ENCODE measurements at places on chromosomes 13 and 19. TPM values are rescaled to one million over a fixed set of nuclear protein-coding genes. Genes with fewer than 3 reads are reported as not detected.

DNA sequence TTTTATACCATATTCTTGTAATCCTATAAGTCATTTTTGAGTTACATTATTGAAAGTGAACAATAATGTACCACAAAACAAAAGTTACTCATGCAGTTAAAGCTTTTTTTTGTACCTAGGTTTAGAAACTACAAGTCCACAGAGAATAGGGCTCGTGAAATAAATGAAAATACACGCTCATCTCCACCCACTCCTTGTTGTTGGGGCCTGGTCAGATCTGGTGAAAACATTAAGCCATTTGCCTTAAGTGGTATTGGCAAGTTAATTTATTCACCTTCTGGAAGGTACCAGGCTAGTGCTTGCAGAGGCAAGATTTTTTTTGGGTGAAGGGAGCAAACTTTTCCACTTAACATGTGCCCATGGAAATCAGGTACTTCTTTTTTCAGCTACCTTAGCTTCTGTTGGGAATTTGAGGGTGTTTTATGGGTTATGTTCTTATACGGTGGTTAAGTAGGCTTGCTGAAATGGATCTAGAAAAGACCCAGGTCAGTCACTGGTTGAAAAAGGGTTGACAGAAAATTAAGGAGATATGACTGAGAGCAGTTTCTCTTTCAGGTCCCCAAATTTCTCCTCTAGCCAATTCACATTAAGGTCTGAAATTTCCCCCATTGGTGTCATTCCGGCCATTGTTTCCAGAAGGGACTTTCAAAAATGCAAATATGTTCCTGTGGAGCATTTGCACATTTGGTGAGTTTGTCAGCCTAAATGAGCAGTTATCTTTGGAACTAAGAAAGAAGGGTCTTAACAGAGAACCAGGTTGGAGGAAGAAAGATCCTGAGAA, 143.3 kb downstream of the KCNRG start:
- no peaks in the 10 kb centered on the region for H3K4me1 ChIP-seq
- no peak overlapping the region for H3K4me3 ChIP-seq
- no peaks in the 10 kb centered on the region for H3K36me3 ChIP-seq
- DNase-seq, result no peak
- H3K27ac ChIP-seq, result no peak overlapping the region

C5AR2 gene
- 0.85 TPM for total RNA-seq

DNA sequence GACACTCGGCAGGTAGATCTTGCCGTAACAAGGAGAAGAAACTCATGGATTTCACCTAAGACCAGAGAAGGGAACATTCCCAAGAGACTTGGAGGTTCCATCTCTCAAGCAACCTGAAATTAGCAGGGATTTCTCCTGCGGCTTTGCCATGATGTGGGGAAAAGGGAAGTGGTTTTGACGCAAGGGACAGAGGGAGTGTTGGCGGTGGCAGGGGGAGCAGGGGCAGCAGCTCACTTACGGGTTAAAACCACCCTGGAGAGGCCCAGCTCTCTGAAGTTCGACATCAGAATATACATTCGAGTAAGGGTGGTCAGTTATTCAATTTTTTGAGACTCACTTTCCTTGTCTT, 76.1 kb upstream of the POMP start:
- no peak overlapping the region for H3K4me3 ChIP-seq
- no peak overlapping the region for H3K27ac ChIP-seq
- peaks cover 6% of the 10 kb centered on the region for H3K27me3 ChIP-seq
- H3K4me1 ChIP-seq, result peaks cover 14% of the 10 kb centered on the region
- H3K36me3 ChIP-seq, result no peaks in the 10 kb centered on the region
- no peak for DNase-seq

TJP3 gene
- 5.2 TPM for total RNA-seq

DNA sequence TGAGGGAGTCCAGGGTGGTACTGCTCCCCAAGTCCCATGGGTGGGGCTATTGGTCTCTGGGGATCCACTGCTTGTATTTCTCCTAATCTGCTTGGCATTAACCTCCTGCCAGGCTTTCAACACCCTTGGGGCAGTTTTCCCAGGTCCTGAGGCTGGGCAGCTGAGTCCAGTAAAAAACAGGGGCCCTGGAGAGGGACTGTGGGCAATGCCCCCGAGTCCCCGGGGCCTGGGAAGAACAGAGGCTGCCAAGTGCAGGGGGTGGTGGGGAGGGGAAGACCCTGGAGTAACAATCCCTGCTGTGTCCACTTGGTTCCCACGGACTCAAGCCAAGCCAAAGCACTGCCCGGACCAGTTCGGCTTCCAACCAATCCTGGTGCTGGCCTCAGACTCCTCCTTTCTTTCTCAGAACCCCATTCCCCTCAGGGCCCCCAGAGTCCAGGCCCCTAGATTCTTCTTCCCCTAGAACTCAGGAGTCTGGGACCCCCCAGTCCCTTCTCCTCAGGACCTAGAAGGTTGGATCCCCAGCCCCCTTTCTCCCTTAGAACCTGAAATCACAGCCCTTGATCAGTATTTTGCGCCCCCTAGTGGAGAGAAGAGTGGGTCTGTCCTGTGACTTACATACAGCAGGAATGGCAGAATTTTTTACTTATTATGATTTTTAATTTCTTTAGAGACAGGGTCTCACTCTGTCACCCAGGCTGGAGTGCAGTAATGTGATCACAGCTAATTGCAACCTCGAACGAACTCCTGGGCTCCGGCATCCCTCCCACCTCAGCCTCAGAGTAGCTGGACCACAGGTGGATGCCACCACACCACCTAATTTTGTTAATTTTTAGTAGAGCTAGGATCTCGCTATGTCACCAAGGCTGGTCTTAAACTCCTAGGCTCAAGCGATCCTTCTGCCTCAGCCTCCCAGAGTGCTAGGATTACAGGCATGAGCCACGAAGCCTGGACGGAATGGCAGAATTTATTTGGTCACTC, 3.7 kb upstream of the CLPTM1 start:
- H3K4me3 ChIP-seq, result no peak overlapping the region
- peaks cover 14% of the 10 kb centered on the region for H3K4me1 ChIP-seq
- no peaks in the 10 kb centered on the region for H3K27me3 ChIP-seq
- DNase-seq, result peak; percentile 30
- H3K36me3 ChIP-seq, result no peaks in the 10 kb centered on the region

- DNase-seq, result no peak
- no peaks in the 10 kb centered on the region for H3K36me3 ChIP-seq
- H3K27ac ChIP-seq, result no peak overlapping the region
- H3K4me3 ChIP-seq, result no peak overlapping the region
Observed at GRCh38 chr13:33348366-33348765, 62.8 kb upstream of the STARD13 start.

ATP4A gene
- total RNA-seq, result not detected

ZNF43 gene
- 36.5 TPM for total RNA-seq

GRCh38 chr19:16461630-16462051, 10.1 kb downstream of the EPS15L1 start:
- DNase-seq, result no peak
- no peak overlapping the region for H3K27ac ChIP-seq
- no peaks in the 10 kb centered on the region for H3K27me3 ChIP-seq
- H3K36me3 ChIP-seq, result peaks cover 1% of the 10 kb centered on the region
- H3K4me3 ChIP-seq, result no peak overlapping the region

ZNF564 gene
- 18.1 TPM for total RNA-seq

DNA sequence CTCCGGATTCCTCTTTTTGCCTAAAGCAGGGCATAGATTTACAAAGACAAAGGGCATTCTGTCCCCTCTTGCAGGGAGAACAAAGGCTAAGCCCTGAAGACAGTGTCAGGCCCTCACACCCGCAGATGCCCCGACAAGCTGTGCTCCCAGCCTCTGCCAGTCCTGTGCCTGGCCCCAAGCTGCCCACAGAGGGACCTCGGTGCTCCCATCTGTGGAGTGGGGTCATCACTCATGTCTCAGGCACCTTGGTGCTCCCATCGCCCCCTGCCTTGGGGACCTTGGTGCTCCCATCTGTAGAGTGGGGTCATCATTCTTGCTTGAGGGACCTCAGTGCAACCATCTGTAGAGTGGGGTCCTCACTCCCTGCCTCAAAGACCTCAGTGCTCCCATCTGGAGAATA, 24.3 kb downstream of the C13orf46 start:
- DNase-seq, result no peak
- no peaks in the 10 kb centered on the region for H3K4me1 ChIP-seq
- H3K27me3 ChIP-seq, result no peaks in the 10 kb centered on the region
- no peak overlapping the region for H3K4me3 ChIP-seq
- H3K27ac ChIP-seq, result no peak overlapping the region

DNA sequence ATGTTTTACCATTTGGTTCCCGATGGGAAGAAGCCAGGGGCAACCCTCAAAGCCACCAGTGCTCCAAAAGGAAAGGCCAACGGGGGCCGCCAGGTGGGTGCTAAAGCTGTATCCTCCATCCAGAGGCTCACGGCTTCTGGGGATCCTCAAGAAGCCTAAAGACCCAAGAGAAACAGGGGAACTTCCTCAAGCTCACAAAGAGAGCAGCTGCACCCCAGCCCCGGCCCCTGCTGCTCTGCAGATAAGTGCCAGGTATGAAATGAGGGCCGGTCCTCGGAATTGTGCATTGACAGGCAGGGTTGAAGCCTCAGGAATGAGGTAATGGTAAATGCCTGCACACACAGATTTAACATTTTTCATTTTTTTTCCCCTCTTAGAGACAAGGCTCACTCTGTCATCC, 8.0 kb upstream of the POP4 start:
- H3K36me3 ChIP-seq, result no peaks in the 10 kb centered on the region
- H3K4me3 ChIP-seq, result no peak overlapping the region
- no peaks in the 10 kb centered on the region for H3K4me1 ChIP-seq
- H3K27me3 ChIP-seq, result peaks cover 17% of the 10 kb centered on the region
- H3K27ac ChIP-seq, result no peak overlapping the region
- DNase-seq, result no peak

GRCh38 chr19:9939301-9939913, 3.1 kb upstream of the OLFM2 start:
- H3K27ac ChIP-seq, result no peak overlapping the region
- H3K4me1 ChIP-seq, result peaks cover 8% of the 10 kb centered on the region

- H3K36me3 ChIP-seq, result no peaks in the 10 kb centered on the region
- no peaks in the 10 kb centered on the region for H3K4me1 ChIP-seq
- H3K4me3 ChIP-seq, result no peak overlapping the region
- no peak for DNase-seq
- peaks cover 15% of the 10 kb centered on the region for H3K27me3 ChIP-seq
Observed at GRCh38 chr13:39233519-39233918, 195.3 kb downstream of the NHLRC3 start.

DNA sequence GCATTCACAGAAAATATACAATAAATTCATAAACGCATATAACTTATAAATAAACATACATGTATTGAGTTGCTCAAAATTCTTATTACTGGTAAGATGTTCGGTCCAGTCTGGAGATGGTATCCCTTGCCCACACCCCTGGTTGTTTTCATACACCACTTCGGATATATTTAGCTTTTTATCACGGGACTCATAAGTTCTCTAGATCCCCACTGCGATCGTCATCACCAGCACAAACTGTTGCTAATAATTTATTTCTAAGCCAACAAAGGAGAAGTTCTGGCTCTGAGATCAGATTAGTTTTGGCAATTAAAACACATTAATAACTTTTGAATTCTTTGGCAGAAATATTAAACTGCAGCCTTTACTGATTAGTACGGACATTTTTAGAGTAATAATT, 23.0 kb upstream of the SGCG start:
- H3K4me3 ChIP-seq, result no peak overlapping the region
- peaks cover 7% of the 10 kb centered on the region for H3K4me1 ChIP-seq
- DNase-seq, result no peak
- H3K27ac ChIP-seq, result no peak overlapping the region

ENOX1 gene
- total RNA-seq, result not detected

SBSN gene
- total RNA-seq, result not detected

DNA sequence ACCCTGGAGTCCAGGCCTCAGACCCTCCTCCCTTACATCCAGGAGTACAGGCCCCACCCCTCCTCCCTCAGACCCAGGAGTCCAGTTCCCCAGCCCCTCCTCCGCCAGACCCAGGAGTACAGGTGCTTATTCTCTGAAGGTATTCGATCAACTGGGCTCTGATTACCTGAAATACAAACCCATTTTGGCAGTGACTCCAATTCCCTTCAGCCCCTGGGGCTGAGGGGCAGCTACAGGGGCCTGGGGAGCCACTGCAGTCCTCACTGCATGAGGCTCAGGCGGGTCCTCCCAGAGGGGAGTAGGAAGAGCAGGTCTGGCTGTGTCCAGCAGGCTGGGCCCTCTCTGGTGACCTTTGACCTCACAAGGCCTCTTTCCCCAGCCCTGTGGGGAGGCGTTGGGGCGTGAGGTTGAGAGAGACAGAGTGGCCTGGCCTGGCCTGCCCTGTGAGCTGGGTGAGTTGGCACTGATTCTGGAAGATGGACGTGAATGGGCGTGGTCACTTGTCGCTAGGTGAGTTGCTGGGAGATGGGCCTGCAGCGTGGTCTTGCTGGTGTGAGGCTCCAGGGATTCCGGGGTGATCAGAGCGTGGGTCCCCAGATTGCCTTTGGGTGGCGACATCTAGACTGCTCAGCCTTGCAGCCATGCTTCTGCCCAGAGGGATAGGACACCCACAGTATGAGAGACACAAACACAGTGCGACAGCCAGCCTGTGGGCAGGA, 3.1 kb downstream of the BCAT2 start:
- H3K4me3 ChIP-seq, result no peak overlapping the region
- H3K27me3 ChIP-seq, result no peaks in the 10 kb centered on the region
- DNase-seq, result no peak

ZNF296 gene
- 4.8 TPM for total RNA-seq

GRCh38 chr19:42216653-42217519, 591 bp downstream of the DEDD2 start:
- peak overlapping the region; percentile 93 for H3K4me3 ChIP-seq
- H3K36me3 ChIP-seq, result peaks cover 31% of the 10 kb centered on the region
- H3K4me1 ChIP-seq, result peaks cover 55% of the 10 kb centered on the region
- no peaks in the 10 kb centered on the region for H3K27me3 ChIP-seq
- H3K27ac ChIP-seq, result peak overlapping the region; percentile 95

GRCh38 chr13:108728370-108728769, 99.0 kb downstream of the MYO16 start:
- no peak for DNase-seq
- no peaks in the 10 kb centered on the region for H3K27me3 ChIP-seq
- no peak overlapping the region for H3K4me3 ChIP-seq
- no peaks in the 10 kb centered on the region for H3K36me3 ChIP-seq
- H3K4me1 ChIP-seq, result no peaks in the 10 kb centered on the region

DNA sequence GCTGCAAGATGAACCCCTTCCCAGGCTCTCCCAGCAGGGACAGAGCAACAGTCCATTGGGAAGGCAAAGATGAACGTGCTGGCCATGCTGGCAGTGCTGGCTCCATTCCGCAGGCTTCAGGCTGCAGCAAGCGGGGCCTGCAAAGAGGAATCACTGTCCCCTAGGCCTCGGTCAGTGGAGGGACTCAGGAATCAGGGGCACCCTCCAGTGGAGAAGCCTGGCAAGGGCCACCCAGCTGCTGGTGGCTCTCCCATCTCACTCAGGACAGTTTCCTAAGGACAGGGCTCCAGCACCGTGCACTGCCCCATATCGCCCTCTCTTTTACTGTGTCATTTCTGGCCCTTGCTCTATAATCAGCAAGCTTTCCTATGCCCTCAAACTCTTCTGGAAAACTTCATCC, 498.6 kb downstream of the EFNB2 start:
- H3K4me1 ChIP-seq, result no peaks in the 10 kb centered on the region
- DNase-seq, result no peak

KLF5 gene
- 6.4 TPM for total RNA-seq

LILRB5 gene
- 0.28 TPM for total RNA-seq

HIPK4 gene
- total RNA-seq, result not detected
